ENCODE measurements at places on chromosomes 4 and X. TPM values are rescaled to one million over a fixed set of nuclear protein-coding genes. Genes with fewer than 3 reads are reported as not detected.

GRCh38 chr4:82430964-82431745 is 765 bp downstream of the ENOPH1 start:
- peak; percentile 19 for DNase-seq

GRCh38 chr4:26909369-26909768 is 48.7 kb downstream of the STIM2 start:
- DNase-seq = no peak

Gene ADGRG4
- total RNA-seq = under 0.01 TPM

Gene REELD1
- not detected for total RNA-seq

Gene MAGEA2B
- not detected for total RNA-seq

Data from renal cortical epithelial cell (primary cell).